ENCODE measurements at places on chromosomes 2 and 18.

GRCh38 chr2:26316041-26316440 is 29.9 kb upstream of the SELENOI start:
- DNase-seq = no peak

DNA sequence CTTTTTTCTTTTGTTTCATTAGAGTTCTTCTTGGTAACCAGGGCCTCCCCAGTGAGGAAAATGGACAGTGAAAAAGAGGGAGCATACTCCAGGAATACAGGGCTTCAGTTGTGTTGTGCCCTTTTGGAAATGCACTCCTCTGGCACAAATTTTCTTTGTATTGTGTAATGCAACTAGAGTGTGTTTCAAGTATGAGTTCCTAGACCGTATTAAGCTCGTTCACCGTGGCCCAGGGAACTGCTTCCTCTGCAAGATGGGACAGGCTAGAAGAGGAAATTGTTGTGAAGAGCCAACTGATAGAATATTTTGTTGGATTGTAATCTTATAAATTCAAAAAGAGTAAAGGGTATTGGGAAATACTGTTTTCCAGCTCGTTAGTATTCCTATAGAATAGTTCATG is 137.2 kb upstream of the TTC39C start:
- no peak for DNase-seq

DNA sequence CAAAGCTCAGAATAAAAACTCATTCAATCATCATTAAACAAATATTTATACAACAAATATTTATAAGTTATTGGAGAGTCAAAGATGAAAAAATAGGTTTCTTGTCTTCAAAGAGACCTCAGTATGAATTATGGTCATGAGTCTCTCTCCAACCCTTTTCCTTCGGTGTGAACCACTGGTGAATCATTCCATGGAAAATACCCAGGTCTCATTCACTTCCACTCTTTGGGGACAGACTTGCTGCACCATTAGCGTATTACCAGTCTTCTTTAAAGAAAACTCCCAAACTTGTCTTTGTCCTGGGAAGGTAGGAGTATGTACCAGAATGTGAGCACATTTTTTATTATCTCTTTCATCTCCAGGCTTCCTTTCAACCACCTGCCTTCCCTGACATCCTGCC is 257.4 kb upstream of the RBMS1 start:
- peak; percentile 69 for DNase-seq

DNA sequence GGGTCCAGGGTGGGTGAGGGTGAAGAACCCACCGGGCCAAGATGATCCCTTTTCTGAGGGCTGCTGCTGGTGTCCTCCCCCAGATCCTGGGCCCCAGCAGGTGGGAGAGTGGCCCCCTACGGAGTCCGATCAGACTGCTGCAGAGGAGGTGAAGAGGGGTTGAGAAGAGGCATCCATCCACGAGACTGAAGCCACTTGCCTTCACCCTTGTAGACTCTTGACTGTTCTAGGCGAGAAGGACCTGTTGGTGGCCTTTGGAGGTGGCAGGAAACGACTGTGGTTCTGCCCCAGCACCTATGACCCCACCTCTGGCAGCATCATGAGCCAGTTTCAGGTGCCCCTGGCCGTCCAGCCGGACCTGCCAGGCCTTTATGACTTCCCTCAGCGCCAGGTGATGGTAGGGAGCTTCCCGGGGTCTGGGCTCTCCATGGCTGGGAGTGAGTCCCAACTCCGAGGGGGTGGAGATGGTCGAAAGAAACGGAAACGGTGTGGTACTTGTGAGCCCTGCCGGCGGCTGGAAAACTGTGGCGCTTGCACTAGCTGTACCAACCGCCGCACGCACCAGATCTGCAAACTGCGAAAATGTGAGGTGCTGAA is 1.5 kb downstream of the TET3 start:
- no peak for DNase-seq

DNA sequence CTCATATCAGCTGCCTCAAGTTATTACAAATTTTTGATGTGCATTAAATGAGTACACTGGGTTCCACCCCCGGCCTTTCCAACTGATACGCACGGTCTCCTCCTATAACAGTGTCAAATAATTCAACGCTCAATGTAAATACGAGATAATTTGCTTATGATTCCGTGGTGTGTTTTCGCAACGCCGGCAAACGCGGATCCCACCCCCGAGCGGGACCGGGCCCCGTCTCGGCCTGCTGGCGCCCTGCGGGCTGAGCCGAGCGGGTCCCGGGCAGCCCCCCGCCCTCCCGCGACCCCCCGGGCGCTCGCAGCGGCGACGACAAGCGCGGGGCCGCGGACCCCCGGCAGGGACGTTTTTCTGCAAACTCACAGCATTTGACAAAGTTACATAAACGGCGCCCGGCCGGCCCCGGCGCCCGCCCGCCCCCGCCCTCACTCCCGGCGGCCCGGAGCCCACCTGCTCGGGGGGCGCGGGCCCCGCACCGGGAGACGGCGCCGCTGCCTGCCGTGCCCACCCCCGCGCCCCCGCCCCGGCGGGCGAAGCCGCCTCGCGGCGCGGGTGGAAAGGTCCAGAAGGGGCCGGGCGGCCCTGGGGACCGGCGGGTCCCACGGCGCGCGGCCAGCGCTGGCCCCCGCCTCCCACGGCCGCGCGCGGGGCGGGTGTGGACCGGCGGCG is 762 bp downstream of the HDAC4 start:
- DNase-seq = no peak

- DNase-seq = peak; percentile 9
These were observed 46.4 kb downstream of the ZNF804A start for GRCh38 chr2:184644685-184645084.

DNA sequence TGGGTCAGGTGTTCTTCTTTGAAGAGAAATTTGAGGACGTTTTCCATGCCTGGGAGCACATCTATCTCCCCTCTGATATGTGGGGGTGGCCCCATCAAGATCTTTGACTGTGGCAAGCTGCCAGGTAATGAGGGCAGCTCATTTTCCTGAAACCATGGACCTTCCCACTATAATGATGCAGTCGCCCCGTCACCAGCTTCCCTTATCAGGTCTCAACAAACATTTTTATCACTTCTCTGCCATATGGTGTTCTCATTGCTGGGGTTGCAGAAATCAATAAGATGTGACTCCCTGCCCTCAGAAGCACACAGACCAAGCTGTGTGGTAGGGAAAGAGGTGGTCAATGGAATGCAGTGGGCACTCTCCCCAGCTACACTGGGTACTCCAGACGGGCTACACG is 48.4 kb upstream of the B3GNT7 start:
- DNase-seq = no peak

DNA sequence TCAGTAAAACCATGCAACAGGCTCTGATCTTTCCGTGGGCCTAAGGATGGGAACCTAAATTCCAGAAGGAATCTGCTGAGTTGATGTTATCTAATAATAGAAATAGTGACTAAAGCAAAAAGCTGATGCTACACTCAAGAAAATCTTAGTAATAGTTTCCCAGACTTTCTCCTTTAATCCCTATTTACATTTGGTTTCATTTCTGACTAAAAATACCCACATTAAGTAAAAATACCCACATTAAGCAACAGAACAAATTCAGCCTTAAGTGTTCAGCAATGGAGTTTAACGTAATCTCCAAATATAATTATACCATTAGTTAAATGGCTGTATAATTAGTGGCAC is 50.3 kb downstream of the CCBE1 start:
- no peak for DNase-seq

- DNase-seq = no peak
These were observed 101.7 kb downstream of the NRP2 start for GRCh38 chr2:205783872-205784499.

DNA sequence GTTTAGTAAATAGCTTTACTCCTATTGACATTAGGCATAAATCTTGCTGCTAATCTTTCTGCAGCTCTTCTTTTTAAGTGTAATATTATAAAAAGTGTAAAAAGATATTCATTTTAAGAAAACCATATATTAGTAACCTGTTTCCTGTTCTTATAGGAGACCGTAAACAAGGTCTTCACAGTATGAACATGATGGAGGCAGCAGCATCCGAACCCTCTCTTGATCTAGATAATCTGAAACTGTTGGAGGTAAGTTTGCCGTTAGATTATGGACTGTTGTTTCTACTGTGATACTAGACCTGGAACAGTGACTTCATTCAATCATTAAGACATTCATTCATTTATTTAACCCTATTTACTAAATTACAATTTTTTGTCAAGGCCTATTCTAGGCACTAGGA is 120.0 kb upstream of the FAM117B start:
- no peak for DNase-seq

DNA sequence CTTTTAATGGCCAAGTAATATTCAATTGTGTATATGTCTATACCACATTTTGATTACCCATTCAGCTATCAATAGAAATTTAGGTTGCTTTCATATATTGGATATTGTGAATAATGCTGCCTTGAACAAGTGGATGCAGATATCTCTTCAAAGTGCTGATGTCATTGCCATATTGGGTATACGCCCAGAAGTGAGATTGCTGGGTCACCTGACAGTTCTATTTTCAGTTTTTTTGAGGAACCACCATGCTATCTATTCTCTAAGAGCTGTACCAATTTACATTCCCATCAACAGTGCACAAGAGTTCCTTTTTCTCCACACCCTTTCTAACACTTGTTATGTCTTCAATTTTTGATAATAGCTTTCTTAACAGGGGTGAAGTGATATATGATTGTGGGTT is 306.9 kb downstream of the ZNF516 start:
- DNase-seq = no peak

DNA sequence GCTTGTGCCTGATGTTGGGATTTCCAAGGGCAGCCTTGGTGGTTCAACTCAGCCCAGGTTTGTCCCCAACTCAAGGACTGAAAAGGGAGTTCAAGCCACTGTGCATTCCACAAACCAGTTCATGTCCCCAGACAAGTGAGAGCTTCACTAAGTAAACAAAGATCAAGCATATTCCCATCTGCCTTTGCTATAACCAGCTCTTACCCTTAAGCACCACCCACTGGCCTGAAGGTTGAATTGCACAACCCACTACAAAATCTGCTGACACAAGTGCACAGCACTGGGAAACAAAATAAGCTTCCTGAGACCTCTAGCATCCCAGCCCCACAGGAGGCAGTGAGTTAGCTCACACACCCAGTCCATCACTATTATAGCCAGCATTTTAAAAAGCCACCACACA is 516.7 kb downstream of the NR4A2 start:
- DNase-seq = no peak

GRCh38 chr2:162478721-162479129 is 134.8 kb downstream of the GCA start:
- no peak for DNase-seq

- DNase-seq = no peak
These were observed 645 bp downstream of the KCTD18 start for GRCh38 chr2:200509235-200509611.

- DNase-seq = no peak
These were observed 20.0 kb downstream of the DGUOK start for GRCh38 chr2:73946666-73947065.

GRCh38 chr2:202932425-202933138 is 20.5 kb downstream of the CARF start:
- peak; percentile 13 for DNase-seq

DNA sequence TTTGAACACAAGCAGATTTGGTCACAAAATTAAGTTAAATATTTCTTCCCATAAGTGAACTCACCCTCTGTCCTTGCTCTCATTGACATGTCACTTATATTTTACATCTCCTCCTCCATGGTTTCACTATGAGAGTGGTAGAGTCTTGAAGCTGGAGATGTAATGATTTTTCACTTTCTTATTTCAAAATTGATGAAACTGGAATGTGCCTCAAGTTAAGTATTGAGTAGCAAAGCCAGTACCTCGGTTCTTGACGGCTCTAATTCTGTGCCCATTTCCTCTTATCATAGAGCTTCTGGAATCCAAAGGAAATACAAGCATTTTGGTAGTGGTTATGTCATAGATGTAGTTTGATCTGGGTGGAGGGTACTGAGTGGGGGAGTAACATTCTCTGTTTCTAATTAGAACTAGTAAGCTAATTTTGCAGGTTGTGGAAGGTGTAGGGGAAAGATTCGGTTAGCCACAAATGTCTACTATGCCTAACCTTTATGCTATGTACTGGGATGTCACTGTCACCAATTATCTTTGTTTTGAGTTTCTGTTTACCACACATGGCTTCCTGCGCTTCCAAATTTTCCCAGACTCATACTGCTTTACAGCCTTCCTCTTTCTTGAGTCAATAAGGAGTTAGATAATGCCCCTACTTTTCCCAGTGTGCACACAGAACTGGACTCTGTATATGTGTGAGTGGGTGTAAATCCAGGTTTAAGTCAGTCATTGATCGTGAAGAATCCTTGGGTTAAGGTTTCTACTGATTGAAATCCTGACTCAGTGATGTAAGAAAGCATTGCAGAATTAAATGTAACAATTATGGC is 96.8 kb downstream of the DIS3L2 start:
- no peak for DNase-seq

- DNase-seq = peak; percentile 60
These were observed 101.7 kb downstream of the COBLL1 start for GRCh38 chr2:164739966-164740365.

DNA sequence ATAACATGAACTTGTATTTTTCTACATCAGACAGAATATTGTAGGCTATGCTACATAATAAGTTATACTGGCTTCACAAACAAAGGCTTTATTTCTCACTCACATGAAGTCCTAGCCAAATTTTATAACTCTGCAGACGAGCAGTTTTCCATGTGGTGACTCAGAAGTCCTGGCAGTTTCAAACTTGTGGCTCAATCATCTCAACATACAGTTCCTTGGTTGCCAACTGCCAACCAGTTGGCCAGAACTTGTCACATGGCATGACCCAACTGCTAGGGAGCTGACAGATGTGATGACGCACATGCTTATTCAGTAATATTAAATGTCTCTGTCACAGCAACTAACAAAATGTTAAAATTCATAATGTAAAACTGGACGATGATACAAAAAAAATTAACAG is 63.8 kb upstream of the ZC3H15 start:
- DNase-seq = peak; percentile 75

- DNase-seq = no peak
These were observed 31.3 kb upstream of the TMEM131 start for GRCh38 chr2:98026927-98027522.

DNA sequence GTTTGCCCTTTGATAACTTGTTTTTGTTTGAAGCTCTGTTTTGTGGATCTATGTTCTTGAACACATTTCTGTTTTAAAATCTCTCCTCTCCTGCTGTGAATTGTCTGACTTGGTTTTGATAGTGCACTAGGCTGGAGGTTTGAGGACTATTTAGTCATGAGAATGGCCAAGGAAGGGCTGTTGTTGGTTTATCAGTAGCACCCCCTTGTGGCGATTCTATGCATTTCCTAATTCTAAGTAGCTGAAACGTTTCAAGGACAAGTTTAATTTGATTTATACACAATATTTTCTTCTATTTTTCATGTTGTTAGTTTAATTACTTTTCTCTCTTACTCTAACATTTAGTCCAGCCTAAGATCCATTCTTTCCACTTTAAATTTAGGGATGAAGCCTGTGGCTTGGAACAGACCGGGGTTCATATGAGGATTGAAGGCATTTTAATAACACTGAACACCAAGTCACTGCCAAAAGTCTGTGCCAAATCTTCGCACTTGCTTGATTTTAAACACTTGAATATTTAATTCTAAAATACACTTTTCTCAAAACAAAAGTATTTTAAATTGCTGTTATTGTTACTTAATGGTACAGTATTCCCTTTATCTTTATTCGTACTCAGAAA is 166.0 kb downstream of the SOCS6 start:
- peak; percentile 60 for DNase-seq

- peak; percentile 93 for DNase-seq
These were observed 9.0 kb upstream of the CREG2 start for GRCh38 chr2:101396316-101396717.

All from fibroblast of skin of abdomen (primary cell).